DMS 273 treated with DMSO at 0.1 percent for 48 hours (cell line): ENCODE measurements at places on chromosomes 1 and 21.

DNA sequence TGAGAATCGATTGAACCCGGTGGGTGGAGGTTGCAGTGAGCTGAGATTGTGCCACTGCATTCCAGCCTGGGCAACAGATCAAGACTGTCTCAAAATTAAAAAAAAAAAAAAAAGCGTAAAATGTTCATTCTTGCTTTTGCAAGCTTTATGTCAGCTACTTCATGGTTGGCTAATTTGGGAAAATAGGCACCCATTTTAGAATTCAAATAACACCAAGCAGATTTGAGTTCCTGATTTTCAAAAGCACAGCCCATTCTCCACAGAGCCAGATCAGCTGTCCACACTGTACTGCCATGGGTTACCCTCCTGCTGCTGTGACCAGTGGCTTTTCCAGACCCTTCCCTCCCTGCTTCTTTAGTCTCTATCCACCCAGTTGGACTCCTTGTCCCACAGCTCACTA is 4.4 kb downstream of the THEM5 start:
- DNase-seq = no peak

- DNase-seq = no peak
These were observed 9.9 kb downstream of the MYOM3 start for GRCh38 chr1:24101796-24102586.

- DNase-seq = no peak
These were observed 16.9 kb downstream of the CAPZB start for GRCh38 chr1:19468397-19468956.

DNA sequence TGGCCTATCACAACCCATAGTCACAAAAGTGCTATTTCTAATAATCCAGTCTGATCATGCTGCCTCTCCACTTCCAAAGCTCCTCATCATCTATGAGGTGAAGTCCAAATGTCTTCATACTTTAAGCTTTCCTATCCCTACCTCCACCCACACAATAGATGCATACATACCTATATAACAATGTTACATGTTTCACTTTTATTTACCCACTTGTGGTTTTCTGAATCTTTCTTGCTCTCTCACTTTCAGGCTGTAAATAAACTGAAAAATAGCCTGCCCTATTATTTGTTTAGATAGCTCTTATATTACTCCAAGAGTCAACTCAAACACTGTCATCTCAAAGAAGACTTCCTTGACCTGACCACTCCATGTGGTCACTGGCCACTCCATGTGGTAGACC is 406.8 kb upstream of the BEND5 start:
- DNase-seq = no peak

DNA sequence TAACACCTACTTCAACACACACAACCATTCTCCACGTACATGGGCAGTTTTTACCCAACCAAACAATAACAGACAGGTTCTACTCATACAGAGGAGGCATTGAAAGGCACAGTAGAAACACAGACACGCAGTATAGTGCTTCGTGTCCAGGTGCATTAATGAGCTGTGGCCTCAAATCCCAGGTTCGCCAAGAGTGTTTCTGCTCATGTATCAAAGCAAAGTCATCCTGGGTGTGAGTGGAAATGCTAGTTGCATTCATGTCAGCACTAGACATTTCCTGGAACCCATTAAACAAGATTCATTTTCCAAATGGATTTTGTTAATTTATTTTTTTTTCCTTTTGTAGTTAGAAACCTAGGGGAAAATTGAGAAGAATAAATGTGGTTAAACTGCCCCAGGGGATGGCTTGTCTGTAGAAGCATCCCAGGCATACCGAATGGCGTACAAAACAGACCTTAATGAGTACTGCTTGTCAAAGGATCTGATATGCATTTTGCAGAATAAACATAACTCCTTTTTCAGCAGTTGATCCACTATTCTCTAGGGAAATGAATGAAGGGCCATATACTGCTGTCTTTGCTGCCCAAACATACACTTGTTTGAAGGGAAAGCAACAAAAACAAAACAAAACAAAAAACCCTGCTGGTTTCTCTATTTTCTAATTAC is 298.6 kb upstream of the ST6GALNAC5 start:
- DNase-seq = no peak

DNA sequence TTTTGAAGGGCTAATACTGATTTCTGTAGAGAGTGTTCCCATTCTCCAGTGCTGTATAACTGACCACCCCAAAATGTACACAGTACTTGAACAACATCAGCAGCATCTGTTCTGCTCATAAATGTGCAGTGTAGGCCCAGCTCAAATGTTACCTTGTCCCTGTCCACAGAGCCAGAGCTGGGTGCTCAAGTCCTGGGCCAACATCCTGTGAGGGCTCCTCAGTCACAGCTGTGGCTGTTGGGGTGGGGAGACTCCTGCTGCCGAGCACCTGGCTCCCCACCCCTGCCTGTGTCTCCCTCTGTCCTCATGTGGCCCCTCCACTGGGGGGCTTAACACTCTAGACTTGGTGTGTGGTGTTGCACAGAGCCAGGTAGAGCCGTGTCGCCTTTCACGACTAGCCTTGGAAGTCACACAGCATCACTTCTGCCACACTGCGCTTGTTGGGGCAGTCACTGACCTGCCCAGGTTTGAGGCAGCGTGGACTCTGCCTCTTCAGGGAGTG is 30.5 kb downstream of the DIP2A start:
- DNase-seq = no peak

- DNase-seq = no peak
These were observed 163.6 kb downstream of the TNFSF18 start for GRCh38 chr1:172887162-172887561.

- DNase-seq = no peak
These were observed 4.4 kb upstream of the XPR1 start for GRCh38 chr1:180627411-180627810.
